NCI-H524 treated with DMSO at 0.1 percent for 48 hours (cell line): ENCODE measurements at places on chromosomes 4 and X.

GRCh38 chr4:3252831-3253641 lies 4.1 kb downstream of the MSANTD1 start:
- DNase-seq: no peak

DNA sequence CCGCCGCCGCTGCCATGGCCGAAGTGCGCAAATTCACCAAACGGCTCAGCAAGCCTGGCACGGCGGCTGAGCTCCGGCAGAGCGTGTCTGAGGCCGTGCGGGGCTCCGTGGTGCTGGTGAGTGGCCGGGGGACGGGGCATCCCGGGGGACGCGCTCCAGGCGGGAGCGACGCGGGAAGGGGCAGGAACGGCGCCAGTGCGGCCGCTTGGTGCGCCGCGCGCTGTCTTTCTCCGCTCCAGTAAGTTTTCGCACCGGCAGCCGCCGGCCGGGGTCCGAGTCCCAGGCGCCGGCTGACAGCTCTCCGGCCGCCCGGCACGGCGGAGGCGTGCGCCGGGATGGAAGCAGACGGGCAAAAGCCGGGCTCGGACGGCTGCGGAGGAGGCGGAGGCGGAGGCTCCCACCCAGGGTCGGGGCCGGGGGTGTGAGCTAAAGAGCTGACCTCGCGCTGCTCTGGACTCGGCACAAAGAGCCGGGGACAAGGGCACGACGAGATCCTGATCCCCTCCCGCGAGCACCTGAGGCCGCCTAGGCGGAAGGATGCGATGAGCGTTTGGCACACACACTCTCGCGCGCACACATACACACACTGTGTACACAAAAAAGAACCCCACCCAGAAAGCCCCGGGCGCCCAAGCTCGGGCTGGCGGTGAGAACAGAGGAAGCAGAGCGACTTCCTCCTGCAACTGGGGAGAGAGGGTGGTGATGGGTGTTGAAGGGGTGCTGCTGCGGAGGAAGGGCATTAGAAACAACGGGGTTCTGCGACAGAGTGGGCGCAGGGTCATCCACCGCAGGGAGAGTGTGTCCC lies 545 bp downstream of the DOCK11 start:
- DNase-seq: no peak

GRCh38 chr4:120526033-120526432 lies 396.5 kb downstream of the PRDM5 start:
- no peak for DNase-seq

GRCh38 chr4:174663216-174663615 lies 140.9 kb upstream of the HPGD start:
- DNase-seq: no peak

GRCh38 chrX:106177106-106177981 lies 9.2 kb downstream of the PWWP3B start:
- peak; percentile 19 for DNase-seq

DNA sequence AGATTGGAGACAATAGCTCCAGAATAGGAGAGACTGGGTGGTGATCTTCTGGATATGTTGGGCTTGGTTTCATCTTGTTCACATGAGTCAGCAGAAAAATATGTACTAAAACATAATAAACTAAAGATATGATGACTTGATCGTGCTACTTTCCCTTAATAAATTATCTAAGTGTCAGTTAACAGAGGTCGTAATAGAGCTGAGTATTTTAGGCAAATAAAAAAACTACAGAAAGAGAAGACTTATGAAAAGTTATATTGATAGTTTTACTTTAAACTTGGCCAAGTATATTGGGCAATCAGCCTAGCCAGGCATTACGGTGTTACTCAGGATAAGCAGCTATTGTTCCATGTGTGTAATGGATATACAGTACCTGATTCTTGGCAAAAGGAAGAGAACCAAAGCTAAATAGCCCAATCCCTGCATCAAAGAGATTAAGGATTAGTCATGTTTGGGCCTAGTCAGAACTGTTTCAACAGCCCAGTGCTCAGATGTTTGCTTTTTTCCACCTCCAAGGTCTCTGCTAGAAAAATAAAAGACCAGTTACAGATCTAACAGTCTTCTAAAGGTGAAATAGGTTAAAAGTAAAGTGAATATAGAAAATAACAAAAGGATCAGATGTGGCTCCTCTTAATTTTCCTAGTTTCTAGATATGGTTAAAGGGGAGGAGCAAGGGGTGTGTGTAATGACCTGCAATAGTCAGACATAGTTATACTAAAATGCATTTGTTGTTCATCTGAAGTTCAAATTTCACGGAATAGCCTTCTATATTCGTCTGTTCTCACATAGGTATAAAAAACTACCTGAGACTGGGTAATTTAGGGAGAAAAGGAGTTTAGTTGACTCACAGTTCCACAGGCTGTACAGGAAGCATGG lies 262.6 kb downstream of the ADGRL3 start:
- DNase-seq: no peak

GRCh38 chrX:12767856-12768255 lies 23.4 kb upstream of the PRPS2 start:
- no peak for DNase-seq

DNA sequence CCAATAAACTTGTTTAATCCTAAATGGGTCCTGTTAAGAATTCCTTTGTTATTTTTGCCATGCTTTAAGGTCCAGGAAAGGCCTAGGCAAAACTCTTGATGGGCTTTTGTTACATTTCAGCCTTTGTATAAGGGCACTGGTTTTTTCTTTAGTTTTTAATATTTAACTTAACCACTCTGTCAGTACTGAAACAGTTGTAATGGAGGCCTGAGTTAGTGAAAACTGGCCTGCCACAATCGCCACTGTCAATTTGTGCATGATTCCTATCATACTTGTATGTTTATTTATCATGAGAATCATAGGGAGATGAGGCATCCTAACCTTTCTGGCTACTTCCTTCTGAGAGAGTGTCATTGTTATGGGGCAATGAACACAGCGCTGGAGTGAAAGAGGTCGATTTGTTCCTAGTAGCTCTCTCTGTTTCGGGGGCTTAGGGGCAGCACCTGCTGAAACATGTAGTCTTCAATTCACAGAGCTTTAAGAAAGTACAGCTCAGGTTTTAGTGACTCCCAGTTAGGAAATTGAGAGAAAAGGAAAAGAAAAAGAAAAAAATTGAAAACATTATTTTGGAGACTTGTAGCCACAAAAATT lies 393.8 kb upstream of the FSTL5 start:
- no peak for DNase-seq

DNA sequence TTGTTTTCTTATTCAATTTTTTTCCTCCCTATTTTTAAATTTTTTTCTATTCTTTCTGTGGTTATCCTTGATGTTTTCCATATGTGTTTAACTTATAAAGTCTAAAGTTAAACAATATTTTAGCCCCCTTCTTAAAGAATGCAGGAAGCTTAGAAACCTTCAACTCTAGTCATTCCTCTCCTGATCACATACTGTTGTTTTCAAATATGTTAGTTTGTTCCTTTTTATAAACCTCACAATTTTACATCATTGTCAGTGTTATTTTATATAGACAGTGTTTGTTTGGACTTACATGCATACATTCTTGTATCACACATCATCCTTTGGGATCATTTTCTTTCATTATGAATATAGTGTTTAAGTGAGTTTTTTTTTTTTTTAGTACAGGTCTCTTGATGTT lies 31.6 kb downstream of the KANTR start:
- DNase-seq: no peak

GRCh38 chr4:110032603-110033002 lies 119.9 kb downstream of the EGF start:
- DNase-seq: no peak

- DNase-seq: peak; percentile 7
Measured at GRCh38 chrX:30414144-30414543, 105.0 kb upstream of the NR0B1 start.

DNA sequence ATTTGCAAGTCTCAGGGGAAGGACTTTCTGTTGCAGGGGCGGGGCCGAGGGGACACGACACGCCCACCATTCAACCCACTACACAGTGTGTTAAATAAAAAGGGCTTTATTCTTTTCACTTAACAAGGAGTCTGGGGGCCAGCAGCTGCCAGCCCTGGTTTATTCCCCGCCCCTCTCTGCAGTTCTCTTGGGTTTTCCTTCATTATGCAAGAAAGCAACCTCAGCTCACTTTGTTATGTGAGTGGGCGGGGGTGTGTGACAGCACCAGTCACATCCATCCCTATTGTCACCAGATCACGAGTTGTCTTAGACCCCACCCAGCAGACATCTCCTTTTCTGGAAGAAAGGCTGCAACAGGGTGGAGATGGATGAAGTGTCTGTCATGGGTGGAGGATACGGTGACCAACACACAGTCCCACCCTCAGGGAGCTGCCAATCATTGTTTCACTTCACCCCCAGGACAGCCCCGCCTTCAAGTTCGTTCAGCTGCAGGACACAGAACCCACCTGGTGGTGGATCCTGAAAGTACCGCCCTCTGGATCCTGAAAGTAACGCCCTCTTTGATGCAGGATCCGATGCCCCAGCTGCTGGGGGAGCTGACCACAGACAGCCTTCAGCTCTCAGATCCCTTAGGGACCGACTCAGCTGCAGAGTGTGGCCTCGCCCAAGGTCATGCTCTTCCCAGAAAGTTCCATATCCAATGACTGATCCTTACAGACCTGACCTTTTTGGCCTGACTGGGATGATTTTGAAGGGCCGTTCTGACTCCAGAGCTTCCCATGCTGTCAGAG lies 79.6 kb downstream of the SMIM20 start:
- DNase-seq: no peak

GRCh38 chr4:176726803-176727202 lies 65.9 kb downstream of the VEGFC start:
- DNase-seq: no peak

GRCh38 chr4:40858962-40859361 lies 109.2 kb downstream of the NSUN7 start:
- no peak for DNase-seq

GRCh38 chrX:65723706-65724105 lies 56.3 kb downstream of the MSN start:
- DNase-seq: no peak
